ENCODE measurements at places on chromosomes 3 and 15.

GRCh38 chr3:193620650-193621049, 27.6 kb downstream of the OPA1 start:
- no peak for DNase-seq

GRCh38 chr15:69424001-69424400, 9.9 kb downstream of the KIF23 start:
- no peak for DNase-seq

- no peak for DNase-seq
These were observed 292.5 kb downstream of the ZPLD1 start for GRCh38 chr3:102727340-102727739.

- no peak for DNase-seq
These were observed 40.3 kb downstream of the CTNNB1 start for GRCh38 chr3:41239587-41239986.

DNA sequence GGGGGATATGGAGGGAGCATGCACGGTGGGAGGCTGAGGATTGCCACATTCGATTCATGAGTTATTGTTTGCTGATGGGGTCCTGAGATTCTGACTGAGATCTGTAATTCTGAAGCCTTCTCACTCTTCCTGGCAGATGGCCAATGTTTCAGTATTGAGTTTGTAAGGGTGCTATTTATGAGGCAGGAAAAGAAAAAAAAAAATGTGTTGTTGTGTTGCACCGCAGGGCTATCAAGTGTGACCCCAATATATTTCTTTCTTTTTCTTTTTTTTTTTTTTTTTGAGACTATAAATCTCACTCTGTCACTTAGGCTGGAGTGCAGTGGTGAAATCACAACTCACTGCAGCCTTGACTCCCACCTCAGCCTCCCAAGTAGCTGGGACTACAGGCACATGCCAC, 3.2 kb upstream of the SENP2 start:
- no peak for DNase-seq

GRCh38 chr15:40249477-40250303, 10.8 kb downstream of the PAK6 start:
- DNase-seq = no peak

DNA sequence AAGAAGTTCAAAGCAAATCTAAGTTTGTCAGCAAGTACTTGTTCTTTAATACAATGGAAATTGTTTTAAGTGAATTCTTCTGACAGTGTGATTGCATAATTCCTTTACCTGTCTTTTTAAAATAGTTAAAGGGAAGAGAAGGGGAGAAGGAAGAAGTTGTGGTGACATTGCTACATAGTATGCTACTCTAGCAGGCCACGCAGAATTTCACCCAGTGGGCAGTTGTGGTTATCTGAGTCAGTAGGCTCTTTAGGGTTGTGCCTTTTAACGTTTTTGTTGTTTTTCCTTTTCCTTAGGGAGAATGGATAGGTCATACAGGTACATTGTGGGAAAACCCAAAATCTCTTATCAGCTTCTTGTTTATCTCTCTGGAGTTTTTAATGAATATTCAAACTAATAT, 40.4 kb downstream of the KIF15 start:
- DNase-seq = no peak

GRCh38 chr3:143252931-143253330, 133.4 kb downstream of the CHST2 start:
- DNase-seq = no peak

DNA sequence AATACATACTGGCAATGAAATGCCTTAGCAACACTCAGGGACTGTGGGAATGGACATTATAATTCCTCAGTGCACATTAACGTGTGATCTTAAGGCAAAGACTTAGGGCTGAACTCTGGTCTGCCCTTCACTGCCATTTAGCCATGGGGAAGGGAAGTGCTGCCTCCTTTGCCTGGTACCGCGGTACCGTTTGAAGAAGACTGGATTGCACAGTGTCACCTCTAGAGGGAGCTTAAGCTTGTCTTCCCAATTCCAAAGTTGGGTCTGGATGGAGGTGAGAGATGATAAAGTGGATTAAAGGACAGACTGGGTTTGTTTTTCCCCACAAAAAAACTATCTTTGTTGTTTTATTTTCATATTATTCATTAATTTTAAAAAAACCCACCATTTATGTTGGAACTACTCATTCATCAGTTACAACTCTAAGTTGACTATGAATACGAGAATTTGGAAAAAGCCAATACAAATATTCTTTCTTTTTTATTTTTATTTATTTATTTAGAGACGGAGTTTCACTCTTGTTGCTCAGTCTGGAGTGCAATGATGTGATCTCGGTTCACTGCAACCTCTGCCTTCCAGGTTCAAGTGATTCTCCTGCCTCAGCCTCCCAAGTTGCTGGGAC, 60.0 kb upstream of the SYN2 start:
- DNase-seq = no peak

- DNase-seq = no peak
These were observed 80.1 kb downstream of the SNRK start for GRCh38 chr3:43366481-43366880.

GRCh38 chr3:184377882-184378445, at the start of gene THPO:
TSS of gene THPO (minus strand) at chr3:184378207. CDS start at chr3:184376259, 1,948 bp downstream.
- DNase-seq = no peak

DNA sequence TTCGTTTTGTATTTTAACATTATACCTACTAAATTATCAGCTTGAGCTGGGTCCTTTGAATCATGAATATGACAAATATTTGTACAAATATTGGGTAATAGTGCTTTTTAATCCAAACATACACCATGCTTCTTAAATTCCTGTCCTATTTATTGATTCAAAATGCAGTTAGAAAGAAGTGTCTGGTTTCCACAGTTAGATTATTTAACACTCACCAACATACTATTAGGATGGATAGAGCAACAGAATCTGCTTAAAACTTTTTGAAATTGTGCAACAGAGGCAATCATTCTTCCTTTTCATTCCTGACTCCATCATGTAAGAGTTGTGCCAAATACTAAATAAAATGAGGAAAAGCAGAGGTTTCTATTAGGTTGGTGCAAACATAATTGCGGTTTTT, 281.2 kb downstream of the LSAMP start:
- DNase-seq = no peak

DNA sequence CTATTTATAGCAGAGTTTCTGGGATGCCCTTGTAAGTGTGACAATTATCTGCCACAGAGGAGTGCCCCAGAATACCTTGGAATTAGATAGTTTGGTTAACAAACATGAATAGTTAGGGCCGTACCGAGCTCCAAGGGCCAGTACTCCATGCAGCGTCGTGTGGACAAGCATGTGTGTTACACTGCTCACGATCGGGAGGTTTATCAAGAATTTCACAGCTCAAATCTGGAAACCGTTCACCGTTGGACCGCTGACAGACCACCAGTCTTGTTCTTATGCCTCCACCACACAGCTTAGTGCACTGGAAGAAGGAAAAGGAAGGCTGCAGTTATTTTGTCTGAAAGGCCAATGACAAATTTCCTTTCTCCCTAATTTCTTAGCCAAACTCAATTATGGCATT, 93.7 kb downstream of the ADAMTS9 start:
- no peak for DNase-seq

GRCh38 chr3:128100638-128101037, 23.0 kb downstream of the RUVBL1 start:
- no peak for DNase-seq
